Stimulated activated CD8-positive, alpha-beta memory T cell treated with anti-CD3 and anti-CD28 coated beads, Interleukin-15, amount 100 ng/mL, for 4 hours (primary cell): ENCODE measurements at places on chromosomes 4 and X.

GRCh38 chr4:3115637-3116270, 41.3 kb downstream of the HTT start:
- DNase-seq, result no peak

- DNase-seq, result no peak
Observed at GRCh38 chrX:97215186-97215585, 331.5 kb downstream of the RPA4 start.

DNA sequence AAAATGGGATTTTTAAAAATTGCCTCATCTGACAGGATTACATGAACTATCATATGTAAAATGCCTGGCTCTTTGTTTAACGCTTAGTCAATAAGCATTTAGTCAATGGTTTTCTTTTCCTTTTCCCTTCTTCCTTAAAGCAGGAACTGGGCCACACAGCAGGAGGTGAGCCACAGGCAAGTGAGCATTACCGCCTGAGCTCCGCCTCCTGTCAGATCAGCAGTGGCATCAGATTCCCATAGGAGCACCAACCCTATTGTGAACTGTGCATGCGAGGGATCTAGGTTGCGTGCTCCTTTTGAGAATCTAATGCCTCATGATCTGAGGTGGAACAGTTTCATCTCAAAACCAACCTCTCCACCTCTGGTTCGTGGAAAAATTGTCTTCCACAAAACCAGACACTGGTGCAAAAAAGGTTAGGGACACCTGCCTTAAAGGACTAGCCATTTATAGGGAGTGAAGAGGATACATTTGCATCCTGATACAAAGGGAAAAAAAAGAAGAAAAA, 306.1 kb downstream of the FBXW7 start:
- DNase-seq, result no peak

DNA sequence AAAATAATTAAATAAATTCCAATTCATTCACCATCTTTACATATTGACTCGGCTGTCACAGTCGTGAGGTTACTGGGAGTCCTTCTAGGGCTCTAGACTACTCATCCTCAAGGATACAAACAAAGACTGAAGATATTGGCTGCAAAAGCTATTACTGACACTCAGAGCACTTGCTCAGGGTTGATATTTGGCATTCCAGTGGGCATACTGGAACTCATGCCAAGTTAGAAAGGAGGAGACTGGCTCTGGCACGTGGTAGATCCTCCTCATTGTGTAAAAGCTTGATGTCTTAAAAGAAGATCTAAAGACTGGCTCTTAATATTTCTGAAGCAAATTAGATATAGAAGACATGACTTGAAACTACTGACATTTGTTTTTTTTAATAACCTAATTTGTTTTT, 172.7 kb downstream of the GPM6A start:
- no peak for DNase-seq

DNA sequence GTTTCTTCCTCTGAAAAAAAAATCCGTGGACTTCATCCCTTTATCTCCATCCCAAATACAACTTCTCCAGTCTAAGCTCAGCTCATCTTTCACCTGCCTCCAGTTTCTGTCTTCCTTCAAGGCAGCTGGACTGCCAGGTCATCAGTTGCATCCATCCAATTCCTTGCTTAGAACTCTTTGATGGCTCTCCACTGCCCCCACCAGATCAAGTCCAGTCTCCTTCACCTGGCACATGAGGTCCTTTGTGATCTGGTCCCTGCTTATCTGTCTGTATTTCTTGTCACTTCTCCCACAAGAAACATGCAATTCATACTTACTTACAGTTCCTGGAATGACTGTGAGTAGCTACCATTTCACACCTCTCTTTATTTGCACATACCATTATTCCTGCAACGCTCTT, 33.8 kb downstream of the OTUD6A start:
- no peak for DNase-seq

DNA sequence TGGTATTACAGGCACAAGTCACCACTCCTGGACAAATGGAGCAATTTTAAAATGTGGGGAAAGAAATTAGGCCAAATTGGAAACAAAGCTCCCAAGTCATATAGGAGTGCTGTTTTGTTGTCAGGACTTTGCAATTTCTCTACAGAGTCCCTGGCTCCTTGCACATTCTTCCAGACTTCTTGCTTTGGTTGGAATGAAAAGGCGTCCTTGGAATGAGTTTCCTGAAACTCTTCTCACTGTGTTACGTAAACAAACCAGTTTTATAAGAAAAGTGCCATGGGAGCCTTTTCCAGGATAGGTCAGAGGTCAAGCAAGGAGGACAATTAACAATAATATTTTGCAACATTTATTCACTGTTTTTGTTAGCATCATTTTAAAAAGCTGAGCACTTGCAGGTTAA, 32.4 kb upstream of the KIT start:
- DNase-seq, result no peak

- no peak for DNase-seq
Observed at GRCh38 chr4:87819281-87819919, 13.4 kb upstream of the MEPE start.

GRCh38 chrX:129802863-129803262, 23.1 kb downstream of the SASH3 start:
- no peak for DNase-seq

DNA sequence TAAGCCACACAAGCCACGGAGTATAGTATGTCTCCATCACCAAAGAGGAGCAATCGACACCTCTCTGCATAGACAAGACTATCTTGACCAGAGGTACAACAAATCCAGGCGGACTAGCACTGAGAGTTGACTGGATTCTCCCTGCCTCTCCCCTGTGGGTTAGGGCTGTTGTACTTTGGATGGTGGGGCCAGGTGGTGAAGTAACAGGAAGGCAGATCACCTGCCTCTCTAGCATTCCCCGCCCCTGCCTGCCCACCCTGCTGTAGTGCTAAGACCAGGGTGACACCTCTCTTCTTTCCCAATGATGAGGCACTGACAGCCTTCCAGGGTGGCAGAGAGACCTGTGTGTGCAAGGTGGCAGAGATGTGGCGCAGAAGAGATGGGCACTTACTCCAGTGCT, 47.5 kb upstream of the TRIM2 start:
- no peak for DNase-seq

DNA sequence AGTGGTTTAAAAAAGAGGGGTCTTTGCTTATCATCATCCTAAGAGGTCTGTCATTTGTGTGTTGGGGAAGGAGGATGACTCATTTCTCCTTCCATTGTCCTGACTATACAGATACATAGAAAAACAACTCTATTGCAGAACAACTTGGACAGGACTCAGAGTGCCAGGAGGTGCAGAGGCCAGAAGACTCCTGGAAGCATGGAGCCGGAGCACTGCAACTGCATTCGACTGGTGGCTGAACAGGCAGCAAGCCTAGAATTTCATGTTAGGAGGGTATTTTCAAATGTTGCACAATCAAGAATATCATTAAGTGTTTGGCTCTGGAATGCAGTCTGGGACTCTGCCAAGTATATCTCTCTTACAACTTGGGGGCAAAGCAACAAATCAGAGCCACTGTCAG, 35.0 kb upstream of the MAML3 start:
- DNase-seq, result no peak

GRCh38 chr4:125979950-125980349, 665.2 kb downstream of the FAT4 start:
- no peak for DNase-seq

GRCh38 chr4:147965873-147966272, 234.0 kb downstream of the ARHGAP10 start:
- no peak for DNase-seq

DNA sequence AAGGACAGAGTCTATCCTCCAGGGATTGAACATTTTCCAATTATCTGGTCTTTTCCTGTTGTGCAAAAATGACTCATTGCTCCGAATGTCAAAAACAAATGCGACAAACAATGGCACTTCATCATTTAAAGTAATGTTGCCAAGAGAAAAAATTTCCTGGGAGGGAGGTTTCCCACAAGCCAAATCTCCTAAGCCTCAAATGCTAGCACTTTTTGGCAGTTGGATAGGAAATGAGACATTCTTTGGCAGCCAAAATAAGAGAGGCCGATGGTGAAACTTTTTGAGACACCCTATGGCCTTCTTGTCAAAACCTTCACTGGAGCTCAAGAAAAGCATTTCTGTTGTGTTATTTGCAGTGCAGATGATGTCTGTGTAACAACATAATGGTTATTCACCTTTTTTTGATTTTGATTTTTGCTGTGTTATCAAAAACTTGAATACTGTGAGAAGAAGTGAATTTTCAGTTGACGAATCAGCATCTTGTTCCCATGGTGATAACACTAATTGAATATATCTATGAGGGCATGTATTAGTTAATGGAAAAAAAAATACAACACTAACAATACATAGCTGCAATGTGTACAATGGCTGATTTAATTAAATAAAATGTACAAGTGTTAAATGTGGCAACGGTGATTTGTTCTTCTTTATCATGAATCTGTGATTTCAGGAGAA, 333.8 kb downstream of the ANK2 start:
- no peak for DNase-seq

DNA sequence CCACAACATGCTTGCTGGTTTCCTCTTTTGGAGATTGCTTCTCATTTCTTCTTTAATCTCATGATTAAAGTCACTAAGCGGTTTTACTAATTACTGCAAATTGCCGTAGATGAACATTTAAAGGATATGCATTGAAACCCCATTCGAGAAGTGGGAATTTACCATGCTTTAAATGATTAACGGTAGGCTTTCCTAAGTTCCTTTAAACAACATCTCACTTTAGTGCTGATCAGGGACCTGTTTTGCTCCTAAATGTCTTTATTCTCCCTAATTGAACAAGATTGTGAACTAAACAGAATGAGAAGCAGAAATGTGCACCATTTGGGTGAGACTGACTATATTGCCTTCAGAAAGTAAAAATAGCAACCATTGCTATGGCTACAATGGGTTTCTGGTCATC, 430.3 kb downstream of the GALNTL6 start:
- no peak for DNase-seq

- DNase-seq, result no peak
Observed at GRCh38 chr4:183747931-183748670, 89.0 kb downstream of the TRAPPC11 start.

DNA sequence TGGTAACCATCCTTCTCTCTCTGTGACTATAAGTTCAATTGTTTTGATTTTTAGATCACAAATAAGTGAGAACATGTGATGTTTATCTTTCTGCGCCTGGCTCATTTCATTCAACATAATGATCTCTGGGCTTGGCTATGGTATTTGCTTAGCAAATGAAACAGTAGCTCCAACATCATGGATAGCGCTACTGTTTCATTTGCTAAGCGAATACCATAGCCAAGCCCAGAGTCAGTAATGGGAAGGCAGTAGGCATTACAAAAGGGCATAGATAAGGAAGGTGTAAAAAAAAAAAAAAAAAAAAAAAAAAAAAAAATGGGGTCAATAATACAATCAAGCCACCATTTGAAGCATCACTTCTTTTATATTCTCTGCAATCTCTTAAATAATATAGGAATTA, 469.0 kb upstream of the ATOH1 start:
- no peak for DNase-seq

DNA sequence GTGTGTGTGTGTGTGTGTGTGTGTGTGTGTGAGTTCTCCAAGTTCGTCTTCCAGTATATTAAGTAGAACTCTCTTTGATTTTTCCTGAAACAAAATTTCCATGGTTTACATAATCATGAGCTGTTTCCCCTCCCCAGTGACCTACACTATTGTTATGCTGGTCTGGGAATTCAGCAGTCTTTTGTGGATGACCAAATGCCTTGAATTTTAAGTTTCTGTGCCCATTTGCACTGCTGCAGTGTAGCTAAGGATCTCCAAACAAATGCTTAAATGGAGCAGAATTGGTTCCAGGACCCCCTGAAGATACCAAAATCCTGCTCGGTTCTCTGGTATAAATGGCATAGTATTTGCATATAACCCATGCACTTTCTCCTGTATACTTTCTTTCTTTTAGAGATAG, 77.2 kb upstream of the SLC34A2 start:
- DNase-seq, result no peak

- no peak for DNase-seq
Observed at GRCh38 chr4:155629183-155629825, 37.3 kb upstream of the GUCY1A1 start.

- DNase-seq, result no peak
Observed at GRCh38 chrX:70032792-70033191, 16.9 kb downstream of the AWAT2 start.

DNA sequence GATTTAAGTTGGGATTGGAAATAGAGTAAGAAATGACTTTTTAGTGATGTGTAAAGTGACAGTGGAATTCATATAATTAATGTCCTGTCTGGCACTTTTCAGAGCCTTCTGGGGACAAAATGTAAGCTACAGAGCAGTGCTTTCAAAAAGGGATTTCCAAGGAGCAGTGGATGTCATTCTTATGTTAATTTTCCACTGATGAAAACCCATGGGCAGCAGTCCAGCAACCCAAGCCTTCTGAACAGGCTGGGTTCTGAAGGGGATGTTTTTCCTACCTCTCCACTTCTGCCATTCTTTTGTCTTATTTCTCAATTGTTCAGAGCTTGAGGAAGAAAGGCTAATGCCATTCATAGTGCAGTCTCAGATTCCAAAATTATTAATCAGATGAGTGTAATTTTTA, 717.6 kb upstream of the HS3ST1 start:
- no peak for DNase-seq

DNA sequence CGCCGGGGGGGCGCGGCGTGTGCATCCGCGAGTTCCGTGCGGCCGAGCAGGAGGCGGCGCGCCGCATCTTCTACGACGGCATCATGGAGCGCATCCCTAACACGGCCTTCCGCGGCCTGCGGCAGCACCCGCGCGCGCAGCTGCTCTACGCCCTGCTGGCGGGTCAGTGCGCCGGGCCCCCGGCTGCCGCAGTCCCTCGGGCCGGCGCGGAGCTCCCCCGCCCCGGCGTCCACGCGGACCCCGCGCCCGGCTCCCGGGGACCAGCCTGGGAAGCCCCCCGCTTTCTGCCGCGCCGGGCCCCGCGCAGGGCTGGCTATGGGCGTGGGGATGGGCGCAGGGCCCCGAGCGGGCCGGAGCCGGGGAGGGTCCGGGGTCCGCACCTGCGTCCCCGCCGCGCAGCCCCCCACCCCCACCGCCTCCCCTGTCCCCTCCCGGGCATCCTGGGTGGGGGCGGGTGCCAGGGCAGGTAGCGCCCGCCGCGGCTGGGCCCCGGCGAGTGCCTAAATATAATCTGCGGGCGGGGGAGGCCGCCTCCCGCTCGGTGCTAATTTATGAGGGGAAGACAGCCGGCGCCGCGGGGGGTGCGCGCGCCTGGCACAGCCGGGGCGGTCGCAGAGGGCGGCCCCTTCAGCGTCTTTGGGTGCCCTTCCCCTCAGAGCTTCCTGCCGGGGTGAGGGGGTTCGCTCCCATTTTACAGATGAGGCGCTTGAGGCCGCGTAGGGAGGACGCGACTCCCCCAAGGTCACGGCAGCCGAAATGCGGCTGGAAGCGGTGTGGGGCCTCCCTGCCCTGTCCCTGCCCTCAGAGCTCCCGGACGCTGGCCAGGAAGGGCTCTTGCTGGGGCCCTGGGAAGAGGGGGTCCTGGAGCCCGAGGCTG, 837 bp downstream of the NAT8L start:
- DNase-seq, result no peak

- no peak for DNase-seq
Observed at GRCh38 chrX:28847423-28847822, 260.2 kb downstream of the IL1RAPL1 start.
